ENCODE measurements at places on chromosomes 12 and 14.

DNA sequence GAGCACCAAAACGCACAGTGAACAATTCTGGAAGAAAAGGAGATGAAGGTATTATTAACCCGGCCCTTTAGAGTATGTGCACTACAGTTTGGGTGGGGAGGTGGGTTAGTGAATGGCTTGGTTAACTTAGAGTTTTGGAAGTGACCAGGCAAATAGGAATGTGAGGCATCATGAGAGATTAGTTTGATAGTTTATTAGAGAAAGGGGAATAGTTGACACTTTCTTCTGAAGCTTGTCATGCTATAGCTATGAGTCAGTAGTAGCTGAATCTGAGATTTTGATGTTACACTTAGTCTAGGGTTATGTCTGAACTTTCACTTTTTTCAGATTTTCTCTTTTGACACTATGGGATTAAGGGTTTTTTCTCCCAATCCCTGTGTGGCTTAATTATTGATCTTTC, 567.2 kb downstream of the SNAPC1 start:
- DNase-seq: no peak

DNA sequence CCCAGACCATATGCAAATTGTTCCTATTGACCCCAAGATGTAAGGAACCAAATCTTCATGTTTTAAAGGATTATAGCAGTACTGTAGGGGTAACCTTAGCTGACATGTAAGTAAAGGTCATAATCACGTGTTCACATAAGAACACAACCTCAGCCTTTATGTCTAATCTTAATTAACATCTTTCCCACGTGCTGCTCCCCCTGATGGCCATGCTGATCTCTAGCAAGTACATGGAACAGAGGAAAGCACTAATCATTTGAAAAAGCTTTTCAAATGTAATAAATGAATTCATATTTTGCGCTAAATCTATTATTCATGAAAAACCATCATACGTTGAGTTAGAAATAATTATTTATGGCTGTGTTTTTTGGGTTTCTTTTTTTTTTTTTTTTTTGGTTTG, 30.5 kb upstream of the ITPR2 start:
- DNase-seq: no peak

DNA sequence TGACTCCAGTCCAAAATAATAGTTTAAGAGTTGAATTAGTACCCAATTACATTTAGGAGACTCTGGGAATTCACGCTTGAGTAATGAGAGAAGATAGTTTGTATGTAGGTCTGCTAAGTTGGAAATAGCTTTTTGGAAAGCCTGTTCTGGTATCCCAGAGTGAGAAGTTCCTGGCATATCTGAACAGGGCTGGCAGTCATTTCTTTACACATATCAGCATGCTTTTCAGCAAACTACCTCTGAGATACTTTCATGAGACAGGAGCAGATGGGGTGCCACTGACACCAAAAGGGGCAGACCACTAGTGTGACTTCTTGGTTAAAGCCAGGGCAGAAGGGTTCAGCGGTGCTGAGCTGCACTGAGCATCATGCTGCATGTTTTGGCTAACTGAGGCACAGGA, 45.1 kb upstream of the GRIP1 start:
- DNase-seq: no peak

- no peak for DNase-seq
Measured at GRCh38 chr12:77687321-77687720, 143.4 kb upstream of the NAV3 start.
